ENCODE measurements at places on chromosomes 6 and 20.

DNA sequence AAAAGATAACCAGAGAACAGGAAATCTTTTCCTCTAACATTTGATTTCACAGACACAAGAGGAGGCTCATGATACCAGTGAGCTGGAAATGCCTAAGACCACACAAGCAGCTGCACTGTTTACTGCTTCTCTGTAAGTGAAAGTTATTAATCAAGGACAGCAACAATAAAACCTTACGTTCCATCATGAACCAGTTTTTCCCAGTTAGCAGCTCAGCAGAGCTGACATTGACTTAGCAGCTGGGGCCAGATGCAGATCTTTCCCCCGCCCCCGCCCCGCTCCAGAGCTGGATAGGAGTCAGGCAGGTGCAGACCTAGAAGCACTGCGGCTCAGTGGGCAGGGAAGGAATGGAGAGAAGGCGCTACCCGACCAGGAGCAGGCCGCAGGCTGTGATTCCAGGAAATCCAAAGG is 275.2 kb downstream of the GMDS start:
- no peak for DNase-seq

- DNase-seq = no peak
These were observed 14.2 kb upstream of the SYNJ2 start for GRCh38 chr6:157967486-157967885.

GRCh38 chr6:153564803-153565202 is 433.7 kb upstream of the RGS17 start:
- no peak for DNase-seq

GRCh38 chr6:52635049-52635577 is 35.8 kb upstream of the TMEM14A start:
- no peak for DNase-seq

DNA sequence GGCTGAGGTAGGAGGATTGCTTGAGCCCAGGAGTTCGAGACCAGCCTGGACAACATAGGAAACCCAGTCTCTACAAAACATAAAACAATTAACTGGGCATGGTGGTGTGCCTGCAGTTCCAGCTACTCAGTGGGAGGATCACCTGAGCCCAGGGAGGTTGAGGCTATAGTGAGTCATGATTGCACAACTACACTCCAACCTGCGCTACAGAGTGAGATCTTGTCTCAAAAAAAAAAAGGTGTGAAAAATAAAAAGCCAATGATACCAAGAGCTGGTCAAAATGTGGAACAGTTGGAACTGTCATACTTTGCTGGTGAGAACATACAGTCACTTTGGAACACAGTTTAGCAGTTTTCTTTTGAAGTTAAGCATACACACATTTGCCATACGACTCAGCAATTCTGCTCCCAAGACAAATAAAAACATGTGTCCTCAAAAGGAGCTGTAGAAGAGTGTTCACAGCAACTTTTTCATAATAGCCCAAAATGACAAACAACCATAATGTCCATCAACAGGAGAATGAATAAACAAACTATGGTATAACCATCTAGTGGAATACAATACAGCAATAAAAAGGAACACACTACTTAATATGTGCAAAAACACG is 21.6 kb upstream of the FKBP5 start:
- no peak for DNase-seq

DNA sequence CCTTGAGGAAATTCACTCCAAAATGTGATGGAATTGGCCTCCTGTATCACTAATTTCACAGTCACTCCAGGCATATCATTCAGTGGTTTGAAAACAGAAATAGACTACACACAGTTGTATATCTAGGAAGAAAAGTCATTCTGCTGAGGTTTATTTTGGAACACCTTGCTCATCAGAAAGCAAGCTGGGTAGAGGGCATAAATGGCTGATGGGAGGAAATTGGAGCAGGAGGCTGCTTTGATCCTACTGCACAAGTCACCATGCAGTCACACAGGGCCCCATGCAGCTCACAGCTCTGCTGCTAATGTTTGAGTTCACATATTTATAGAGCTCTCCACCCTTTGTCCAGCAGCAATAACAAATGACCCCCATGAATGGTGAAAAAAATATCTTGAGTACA is 12.3 kb downstream of the NHLRC1 start:
- no peak for DNase-seq

DNA sequence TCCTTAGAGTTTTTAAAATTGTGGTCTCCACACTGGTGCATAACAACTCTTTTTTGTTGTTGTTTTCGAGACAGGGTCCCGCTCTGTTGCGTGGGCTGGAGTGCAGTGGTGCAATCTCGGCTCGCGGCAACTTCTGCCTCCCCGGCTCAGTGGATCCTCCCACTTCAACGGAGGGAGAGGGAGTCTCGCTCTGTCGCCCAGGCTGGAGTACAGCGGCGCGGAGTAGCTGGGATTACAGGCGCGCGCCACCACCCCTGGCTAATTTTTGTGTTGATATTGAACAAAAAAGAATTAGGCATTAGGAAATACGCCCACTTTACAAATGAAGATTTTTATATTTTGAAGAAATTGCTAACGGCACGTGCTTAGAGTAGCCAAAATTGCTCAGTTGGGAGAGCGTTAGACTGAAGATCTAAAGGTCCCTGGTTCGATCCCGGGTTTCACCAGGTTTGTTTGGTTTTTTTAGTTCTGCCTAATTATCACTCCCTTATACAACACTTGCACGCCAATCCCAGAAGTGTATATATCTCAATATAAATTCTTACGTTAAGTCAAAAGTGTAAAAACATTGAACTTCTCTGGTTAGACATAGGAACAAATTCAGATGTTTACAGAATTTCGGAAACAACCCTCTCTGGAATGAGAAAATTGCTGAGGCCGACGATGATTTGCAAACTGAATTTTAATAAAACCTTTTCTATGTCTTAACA is 159.6 kb downstream of the TRIM27 start:
- DNase-seq = no peak

DNA sequence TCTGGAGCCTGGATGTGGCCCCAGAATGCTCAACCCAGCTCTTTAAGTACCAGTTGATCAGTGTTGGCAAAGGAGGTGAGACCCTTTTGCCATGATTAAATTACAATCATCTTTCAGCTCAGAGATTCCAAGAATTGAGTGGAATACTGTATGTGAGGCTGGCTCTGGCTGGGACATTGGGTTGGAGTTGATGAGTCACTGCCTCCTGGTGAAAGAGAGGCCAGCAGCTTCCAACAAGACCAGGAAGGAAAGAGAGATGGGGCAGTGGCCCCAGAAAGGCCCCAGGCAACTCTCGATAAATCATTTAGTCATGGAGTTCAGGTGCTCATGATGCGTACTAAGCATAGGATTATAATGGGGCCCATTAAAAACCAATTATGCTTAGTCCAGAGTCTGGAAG is 2.1 kb downstream of the TGM6 start:
- DNase-seq = no peak

DNA sequence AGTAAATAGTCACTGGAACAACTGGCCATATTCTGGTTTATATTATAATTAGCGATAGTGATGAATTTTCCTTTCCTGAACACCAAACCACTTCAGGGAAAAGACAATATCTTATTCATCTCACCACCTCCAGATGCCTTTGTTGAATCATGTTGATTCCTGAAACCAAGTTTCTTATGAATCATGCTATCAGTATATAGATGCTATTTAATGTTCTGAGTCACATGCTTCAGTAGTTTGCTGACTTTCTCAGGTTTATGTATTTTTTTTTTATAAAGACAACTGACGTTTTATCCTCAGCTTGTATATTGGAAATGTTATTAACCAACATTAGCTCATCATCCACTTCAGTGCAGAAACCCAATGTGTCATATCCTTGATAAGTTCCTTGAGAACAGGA is 710.2 kb upstream of the POU3F2 start:
- no peak for DNase-seq

GRCh38 chr6:4983322-4983721 is 20.5 kb downstream of the RPP40 start:
- DNase-seq = no peak

GRCh38 chr20:52410731-52411234 is 219.2 kb upstream of the ZFP64 start:
- no peak for DNase-seq

DNA sequence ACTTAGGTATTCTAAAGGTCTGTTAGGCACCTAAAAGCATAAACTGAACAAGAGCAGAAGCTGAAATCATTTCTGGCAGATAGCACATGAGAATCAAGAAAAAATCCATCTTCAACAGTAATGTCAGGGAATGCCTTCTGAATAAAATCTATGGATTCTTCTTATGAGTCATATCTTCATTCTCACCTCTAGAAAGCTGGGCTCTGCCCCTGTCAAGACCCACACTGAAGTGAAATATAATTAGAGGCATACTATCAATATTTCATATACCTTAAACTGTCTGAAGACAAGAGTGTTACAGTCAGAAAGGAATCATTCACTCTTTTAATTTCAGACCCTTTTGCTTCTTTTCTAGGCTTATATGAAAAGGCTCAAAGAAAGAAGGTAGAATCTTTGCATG is 485.8 kb upstream of the PTCHD4 start:
- no peak for DNase-seq

GRCh38 chr6:150363733-150364132 is 5.1 kb upstream of the IYD start:
- no peak for DNase-seq

DNA sequence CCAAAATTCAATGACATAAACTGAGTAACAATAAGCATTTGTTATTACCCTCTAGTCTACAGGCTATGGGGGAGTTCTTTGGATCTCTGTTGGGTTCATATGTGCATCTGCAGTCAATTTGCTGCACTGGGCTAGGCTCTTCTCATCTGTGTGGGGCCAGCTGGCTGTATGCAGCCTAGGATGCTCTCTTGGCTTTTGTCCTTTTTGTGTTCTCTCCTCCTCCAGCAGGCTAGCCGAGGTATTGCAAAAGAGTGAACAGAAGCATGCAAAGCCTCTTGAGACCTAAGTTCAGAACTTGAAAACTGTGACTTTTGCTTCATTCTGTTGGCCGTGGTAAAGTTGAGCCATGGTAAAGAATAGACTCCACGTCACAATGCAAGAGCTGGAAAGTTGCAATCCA is 62.8 kb upstream of the FOXO3 start:
- no peak for DNase-seq

DNA sequence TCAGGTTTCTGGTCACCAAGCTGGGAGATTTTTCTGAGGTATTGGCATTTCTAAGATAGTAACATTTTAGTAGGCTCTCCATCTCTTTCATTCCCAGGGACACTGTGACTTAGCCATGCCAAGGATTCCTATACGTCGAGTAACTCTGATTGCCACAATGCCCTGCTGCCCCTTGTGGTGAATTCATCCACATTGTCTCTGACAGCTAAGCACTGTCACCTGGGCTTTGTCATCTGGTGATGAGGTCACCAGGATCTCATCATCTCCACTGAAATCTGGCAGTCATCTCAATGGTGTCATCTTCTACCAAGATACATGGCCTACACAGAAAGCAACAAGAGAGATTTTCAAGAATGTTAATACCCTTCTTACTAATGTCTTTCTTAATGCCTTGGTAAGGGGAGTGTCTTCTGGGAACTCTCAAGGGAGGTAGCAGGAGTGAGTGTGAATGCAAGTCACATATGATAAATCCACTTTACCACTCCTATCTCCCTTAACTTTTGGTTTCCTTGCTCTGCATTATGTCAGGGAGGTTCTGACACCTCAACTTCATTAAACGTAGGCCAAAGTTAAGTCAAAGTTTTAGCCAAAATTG is 246.7 kb downstream of the CD109 start:
- no peak for DNase-seq

GRCh38 chr20:62657956-62658355 is 15.7 kb downstream of the SLCO4A1 start:
- no peak for DNase-seq

- no peak for DNase-seq
These were observed at the start of gene POU5F1 for GRCh38 chr6:31170600-31170881. TSS of gene POU5F1 (minus strand) at chr6:31170682. CDS start at chr6:31170620, 62 bp downstream.

DNA sequence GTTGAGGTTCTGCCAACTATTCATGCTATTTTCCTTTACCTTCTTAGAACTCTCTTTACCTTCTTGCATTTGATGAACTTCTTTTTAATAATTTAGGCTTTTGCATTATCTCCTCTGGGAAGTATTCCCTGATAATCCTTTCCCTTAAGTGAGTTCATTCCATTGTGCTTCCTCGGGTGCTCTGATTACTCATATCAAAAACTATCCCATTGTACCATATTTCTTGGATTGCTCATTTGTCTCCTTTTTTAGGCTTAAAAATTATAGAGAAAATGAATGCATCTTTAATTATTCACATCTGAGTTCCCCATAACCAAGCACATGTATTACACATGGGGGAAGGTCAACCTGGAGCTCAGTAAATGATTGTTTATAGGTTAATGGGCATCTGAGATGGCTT is 2.5 kb downstream of the CALHM4 start:
- no peak for DNase-seq

GRCh38 chr20:43857932-43858331 is 56.7 kb upstream of the TOX2 start:
- no peak for DNase-seq

DNA sequence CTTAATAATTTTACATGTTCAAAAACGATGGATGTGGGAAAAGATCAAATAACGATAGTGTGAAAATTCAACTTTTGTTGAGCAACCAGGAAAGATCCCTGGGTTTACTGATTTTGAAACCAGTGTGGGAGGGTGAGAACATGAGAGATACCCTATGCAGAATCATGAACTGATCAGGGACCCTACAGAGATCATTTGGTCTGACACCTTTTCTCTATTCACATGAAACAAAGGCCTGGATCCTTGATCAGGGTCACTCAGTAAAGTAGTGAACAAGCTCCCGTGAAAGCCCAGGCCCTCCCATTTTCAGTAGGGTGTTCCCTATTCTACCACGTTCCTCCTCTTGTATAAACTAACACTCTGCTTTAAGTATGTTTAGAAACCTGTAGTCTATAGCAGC is 60.5 kb upstream of the DUSP22 start:
- no peak for DNase-seq

- no peak for DNase-seq
These were observed 13.5 kb downstream of the EPB41L1 start for GRCh38 chr20:36167902-36168503.

GRCh38 chr6:74942130-74942529 is 263.7 kb downstream of the COL12A1 start:
- DNase-seq = no peak

DNA sequence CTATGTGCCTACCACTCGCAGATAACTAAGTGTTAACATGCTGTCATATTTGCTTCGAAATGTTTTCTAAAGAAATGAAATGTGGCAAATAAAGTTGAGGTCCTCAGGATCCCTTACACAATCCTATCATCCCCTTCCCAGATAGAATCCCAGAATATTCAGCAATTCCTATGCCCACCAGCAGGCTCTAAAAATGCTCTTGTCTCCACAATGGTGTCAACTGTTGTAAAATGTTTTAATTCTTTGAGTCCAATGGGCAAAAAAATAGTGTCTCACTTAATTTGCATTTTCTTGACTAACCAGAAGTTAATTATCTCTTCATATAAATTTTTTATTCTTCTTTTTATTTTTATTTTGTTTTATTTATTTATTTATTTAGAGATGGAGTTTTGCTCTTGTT is 103.9 kb upstream of the MAP7 start:
- DNase-seq = no peak
